Stimulated activated CD4-positive, alpha-beta T cell treated with anti-CD3 and anti-CD28 coated beads, Interleukin-1b, Interleukin-23, amount 100 ng/mL, for 24 hours (primary cell): ENCODE measurements at places on chromosomes 5 and 9.

- peak; percentile 18 for DNase-seq
These were observed at the start of gene ABL1 for GRCh38 chr9:130834371-130835336. ABL1 (plus strand) TSS chr9:130835254; CDS start chr9:130835447, 193 bp downstream.

DNA sequence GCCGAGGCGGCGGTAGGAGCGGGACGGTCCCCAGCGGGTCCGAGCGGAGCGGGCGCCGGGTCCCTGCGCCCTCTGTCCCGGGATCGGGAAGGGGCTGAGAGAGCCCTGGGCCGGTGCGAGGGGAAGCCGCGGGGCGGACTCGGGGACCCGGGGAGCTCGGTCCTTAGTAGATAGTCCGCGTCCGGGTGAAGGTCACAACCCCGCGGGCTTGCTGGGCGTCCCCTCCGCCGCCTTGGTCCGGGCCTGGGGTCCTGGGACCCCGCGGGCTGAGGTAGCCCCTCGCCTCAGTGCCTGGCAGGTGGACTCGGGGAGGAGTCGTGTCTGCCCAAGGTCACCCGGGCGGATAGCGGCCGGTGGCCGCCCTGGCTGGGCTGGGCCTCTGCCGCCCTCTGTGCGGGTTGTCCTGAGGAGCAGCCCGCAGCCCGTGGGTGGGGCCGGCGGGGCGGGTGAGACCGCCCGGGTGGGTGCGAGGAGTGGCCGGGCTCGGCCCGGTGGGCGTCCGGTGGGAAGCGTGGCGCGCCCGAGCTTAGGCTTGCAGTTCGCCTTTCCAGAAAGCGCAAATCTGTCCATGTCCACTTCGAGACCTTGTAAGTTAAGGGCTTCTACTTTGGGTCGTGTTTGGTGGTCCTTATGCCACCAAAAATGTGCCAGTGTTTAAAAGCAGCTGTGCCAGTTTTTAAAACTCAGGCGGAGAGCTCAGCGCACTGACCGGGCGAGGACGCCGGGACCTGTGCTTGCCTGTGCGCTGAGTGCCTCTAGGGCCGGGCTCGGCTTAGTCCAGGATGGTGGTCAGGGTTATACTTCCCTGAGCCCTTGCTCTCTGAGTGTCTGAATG lies 554 bp downstream of the SDHA start:
- DNase-seq = peak; percentile 12

DNA sequence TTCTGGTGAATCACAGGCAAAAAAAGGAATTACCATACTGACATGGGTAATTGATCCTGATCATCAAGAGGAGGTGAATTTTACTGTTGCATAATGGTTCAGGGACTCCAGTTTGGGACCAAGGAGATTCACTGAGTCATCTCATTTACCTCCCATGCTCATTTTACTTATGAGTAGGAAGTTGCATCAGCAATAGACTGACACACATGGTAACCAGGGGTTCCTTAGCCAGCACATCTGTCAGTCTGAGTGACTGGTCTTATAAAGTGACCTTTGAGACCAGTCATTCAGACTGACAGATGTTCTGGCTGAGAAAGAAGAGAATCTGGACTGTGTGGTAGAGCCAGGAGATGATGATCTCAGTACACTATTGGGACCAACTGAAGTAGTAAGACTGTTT lies 384.6 kb upstream of the CD180 start:
- no peak for DNase-seq

GRCh38 chr9:98132158-98132557 lies 13.1 kb upstream of the TRIM14 start:
- DNase-seq = no peak

DNA sequence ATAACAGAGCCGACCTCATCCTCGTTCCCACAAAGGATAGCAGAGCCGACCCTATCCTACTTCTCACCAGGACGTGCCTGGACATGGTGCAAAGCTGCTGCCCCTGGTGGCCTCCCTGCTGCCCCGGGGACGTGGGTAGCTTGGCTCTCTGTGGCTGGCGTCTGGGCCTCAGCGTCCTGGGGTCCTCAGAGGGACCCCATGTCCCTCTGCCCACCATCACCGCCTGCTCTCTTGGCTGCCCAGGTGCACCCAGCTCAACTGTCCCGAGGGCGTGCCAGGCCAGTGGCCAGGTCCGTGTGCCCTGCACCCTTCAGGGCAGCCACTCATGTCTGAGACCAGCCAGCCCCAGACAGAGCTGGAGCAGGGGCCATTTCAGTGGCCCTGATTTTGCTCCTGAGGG lies 8.5 kb downstream of the NKD2 start:
- DNase-seq = no peak

GRCh38 chr9:74533253-74533652 lies 36.1 kb downstream of the RORB start:
- no peak for DNase-seq

GRCh38 chr5:153891394-153891793 lies 147.3 kb downstream of the FAM114A2 start:
- no peak for DNase-seq

GRCh38 chr9:115015018-115015635 lies 84.7 kb upstream of the TNFSF8 start:
- DNase-seq = no peak

- DNase-seq = no peak
These were observed 58.7 kb downstream of the MED27 start for GRCh38 chr9:132020820-132021510.

DNA sequence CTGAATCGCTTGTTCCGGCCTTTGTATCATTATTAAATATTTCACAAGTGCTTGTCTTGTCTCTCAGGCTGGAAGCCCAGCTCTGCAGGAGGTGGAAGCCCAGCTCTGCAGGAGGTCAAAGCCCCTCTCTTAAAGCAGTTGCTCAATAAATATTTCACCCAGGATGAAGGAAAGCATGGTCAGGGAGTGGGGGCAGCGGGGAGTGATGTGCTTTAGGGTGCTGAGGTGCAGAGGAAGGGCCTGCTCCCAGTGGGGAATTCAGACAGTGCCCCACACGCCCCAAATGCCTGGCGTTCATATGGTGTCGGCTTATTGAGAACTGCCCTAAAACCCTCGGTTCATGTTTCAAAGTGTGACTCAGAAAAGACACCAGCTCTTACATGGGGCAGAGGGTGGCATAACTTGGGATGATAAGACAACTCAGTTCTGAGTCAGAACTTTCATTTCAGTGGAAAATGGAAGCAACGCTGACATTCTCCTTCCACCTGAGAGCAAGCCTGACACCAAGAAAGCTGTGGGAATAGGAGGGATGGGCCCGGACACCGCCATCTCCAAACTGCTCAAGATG lies 114.3 kb upstream of the DAP start:
- no peak for DNase-seq

- DNase-seq = no peak
These were observed 1050.2 kb downstream of the CDH12 start for GRCh38 chr5:21802869-21803490.

DNA sequence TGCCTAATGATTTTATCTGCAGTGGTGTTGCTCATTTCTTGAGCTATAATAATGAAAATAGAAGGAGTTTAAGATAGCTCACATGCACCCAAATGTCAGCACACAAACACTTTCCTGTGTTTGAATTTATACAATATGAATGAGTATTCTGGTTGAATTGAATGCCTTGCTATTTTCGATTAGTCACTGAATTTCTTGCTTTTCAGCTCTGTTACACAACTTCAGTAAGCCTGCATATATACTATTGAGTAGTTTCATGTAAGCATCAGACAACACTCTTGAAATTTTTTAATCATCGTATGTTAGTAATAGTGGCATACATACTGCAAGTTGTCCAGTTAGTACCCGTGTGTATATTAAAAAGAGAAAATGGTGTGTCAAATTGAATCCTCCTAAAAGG lies 281.5 kb upstream of the GRIA1 start:
- no peak for DNase-seq

GRCh38 chr9:81193362-81194339 lies 495.7 kb downstream of the TLE1 start:
- no peak for DNase-seq

DNA sequence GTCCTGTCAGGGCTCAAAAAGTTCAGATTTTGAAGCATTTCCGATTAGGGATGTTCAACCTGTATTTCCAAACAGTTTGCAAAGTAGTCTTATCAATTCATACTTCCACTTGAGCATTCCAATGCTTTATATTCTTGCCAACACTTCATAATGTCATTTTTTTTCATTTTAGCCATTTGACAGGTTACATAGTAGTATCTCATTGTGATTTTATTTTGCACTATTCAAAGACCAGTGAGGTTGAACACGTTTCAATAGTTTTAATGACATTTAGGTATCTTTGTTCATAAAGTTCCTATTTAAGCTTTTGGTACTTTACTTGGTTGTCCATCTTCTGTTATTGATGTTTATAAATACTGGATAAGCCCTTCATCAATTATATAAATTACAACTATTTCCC lies 71.4 kb downstream of the CEP120 start:
- no peak for DNase-seq

DNA sequence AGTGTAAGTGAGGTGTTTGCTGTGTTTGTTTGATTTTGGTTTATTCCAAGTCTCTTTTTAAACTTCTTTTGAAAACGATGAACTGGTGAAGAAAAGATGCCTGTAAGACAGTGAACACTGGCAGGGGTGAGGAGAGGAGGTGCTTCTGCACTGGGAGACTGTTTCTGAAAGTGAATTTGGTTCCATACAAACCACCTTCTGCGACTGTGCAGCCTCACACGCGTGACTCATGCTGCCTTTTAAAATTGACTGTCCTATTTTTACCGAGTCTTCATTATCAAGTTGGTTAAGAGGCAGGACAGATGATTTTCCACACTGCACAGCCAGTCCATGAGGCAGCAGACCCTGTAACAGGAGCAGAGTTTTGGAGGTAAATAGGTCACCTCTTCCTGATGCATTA lies 340.6 kb downstream of the MTRR start:
- DNase-seq = no peak

DNA sequence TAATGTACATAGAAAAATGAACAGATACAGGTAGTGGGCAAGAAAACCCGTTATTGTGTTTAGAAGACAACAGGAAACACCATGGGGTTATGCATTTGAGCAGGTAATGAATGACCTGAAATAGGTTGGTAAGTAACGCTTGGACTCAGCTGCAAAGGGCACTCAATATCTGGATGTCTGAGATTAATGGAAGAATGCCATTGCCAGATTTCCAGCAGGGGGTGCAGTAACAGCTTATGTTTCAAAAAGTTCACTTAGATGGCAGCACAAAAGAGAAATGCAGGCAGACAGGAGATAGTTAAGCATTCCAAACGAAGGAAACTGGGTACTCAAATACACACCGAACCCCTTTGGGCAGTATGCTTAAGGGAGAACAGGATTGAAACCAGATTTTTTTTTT lies 285.5 kb upstream of the VLDLR start:
- DNase-seq = no peak

DNA sequence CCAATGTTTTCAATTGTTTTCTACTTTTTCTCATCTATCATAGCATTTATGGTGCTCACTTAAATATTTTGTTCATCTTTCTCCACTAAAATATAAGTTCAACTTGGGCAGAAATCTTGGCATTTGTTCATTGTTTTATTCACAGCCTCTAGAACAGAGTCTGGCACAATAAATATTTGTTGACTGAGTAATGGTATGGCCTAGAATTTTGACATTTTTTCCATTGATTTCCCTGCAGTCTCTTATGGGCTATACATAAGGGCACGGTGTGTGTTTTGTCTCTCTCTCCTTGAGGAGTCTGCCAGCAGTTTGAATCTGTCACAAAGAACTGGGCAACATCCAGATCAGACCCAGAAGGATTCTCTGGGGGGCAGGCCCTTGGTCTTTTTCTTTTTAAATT lies 379.7 kb downstream of the TMEM38B start:
- no peak for DNase-seq

- DNase-seq = no peak
These were observed 5.0 kb upstream of the QRFP start for GRCh38 chr9:130901498-130902203.

DNA sequence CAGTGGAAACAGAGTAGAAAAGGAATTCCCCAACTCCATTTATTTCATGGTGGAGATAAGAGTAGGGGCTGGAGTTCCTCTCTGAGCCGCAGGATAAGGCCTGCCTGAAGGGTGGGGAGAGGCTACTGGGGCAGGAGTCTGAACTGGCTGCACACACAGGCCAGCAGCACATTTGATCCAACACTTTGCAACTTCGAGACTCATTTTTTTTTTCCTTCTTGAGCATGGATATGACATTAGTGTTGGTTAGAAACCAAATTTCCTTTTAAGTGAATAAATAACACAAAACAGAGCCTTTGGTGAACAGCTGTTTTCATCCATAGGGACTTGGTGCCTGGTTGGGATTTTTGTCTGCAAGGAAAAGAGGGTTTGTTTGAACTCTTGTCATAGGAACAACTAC lies 76.6 kb downstream of the RALGPS1 start:
- no peak for DNase-seq

DNA sequence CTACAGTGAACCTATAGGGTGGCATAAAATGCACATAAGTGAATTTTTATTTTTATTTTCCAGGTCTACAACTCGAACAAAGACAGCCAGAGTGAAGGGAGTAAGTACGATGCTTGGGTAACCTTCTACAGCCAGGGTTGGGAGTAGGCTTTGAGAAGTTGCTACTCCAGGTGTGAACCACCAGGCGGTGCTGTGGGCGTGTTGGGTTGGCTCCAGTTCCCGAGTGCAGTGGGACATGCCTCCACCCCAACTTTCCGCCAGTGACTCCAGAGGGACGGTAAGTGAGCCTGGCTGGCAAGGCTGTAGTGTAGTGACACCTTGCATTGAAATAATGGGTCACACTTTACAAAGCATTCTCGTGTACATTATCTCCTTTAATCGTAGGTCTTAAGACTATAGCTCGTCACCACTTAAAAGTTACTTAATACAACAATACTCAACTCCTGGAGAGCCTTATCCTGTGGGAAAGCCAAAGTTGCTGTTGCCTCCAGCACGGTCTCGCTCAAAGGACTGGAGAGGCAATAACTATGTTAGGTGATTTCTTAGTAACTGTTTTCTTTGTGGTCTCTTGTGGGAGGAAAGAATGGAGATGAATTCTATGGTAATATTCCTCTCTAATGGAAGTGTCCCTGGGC lies 244.0 kb downstream of the ARHGAP26 start:
- DNase-seq = no peak

GRCh38 chr5:154095904-154096303 lies 57.1 kb downstream of the MFAP3 start:
- no peak for DNase-seq

- DNase-seq = no peak
These were observed 183.0 kb upstream of the FTMT start for GRCh38 chr5:121668635-121669034.

GRCh38 chr5:178286226-178287090 lies 53.9 kb upstream of the PHYKPL start:
- DNase-seq = no peak

DNA sequence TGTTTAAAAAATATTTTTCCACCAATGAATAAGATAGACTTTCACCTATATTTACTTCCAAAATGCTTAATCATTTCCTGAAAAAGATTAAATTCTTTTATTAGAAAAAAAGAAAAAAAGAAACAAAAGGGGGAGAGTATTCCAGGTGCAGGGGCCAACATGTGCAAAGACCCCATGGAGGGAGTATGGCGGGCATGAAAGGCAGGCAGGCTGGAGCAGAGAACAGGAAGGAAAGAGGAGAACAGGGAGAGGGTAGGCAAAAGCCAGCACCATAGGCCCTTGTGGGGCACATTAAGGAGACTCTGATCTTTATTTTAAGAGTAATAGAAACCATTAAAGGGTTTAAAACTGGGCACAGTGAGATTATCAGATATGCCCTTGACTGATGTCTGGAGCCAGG lies 16.5 kb upstream of the SAP30L start:
- DNase-seq = no peak
